Neural crest cell (in vitro differentiated cells): ENCODE measurements at places on chromosomes 16 and 17.

GRCh38 chr17:78357672-78358537 is 2.0 kb downstream of the SOCS3 start:
- no peak for DNase-seq

DNA sequence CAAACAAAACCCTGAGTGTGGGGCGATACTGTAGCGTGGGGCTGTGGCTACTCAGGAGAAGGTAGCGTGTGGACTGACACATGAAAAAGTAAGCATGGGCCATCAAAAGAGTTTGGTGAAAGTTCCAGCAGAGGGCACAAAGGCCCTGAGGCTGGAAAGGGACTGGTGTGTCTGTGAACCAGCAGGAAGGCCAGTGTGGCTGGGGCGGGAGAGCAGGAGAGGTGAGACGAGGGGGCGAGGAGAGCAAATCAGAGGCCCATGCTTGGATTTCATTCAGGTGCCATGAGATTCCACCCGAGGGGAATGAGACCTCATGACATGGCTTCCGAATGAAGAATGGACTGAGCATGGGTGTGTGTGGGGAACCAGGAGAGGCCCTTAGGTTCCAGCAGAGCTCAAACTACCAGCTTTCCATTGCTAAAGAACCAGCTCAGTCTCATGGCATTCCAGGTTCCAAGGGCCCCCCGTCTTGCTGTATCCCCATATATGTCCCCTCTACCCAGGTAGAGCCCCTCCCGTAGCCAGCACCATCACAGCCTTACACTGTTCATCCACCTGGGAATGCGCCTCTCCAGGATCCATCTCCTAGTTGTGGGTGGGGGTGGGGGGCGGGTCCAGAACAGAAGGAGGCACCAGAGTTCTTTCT is 31.1 kb downstream of the TRPV2 start:
- no peak for DNase-seq

DNA sequence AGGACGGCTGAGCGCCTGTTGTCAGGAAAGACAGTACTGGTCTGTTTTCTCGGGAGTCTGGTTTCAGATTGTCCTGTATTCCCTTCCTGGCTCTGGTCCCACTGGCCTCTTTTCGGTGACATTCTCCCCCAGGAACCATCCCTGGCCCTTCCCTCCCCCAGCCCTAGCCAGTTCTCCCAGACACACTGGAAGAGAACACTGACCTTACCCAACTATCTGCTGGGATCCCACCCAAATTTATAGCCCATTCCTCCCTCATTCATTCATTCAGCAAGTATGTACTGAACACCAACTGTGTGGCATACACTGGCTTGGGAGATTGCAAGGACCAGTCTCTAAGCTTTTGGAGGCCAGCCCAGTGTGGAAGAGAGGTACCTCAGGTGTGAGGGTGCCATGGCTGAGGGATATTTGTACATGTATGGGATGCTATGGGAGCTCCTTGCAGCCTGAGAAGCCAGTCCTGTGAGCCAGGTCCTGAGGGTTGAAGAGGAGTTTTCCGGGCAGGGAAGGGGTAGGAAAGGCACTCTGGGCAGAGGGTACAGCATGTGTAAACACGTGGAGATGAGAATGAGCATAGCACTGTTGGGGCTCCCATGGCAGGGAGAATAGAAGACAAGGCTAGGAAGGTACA is 5.2 kb downstream of the RND2 start:
- no peak for DNase-seq

DNA sequence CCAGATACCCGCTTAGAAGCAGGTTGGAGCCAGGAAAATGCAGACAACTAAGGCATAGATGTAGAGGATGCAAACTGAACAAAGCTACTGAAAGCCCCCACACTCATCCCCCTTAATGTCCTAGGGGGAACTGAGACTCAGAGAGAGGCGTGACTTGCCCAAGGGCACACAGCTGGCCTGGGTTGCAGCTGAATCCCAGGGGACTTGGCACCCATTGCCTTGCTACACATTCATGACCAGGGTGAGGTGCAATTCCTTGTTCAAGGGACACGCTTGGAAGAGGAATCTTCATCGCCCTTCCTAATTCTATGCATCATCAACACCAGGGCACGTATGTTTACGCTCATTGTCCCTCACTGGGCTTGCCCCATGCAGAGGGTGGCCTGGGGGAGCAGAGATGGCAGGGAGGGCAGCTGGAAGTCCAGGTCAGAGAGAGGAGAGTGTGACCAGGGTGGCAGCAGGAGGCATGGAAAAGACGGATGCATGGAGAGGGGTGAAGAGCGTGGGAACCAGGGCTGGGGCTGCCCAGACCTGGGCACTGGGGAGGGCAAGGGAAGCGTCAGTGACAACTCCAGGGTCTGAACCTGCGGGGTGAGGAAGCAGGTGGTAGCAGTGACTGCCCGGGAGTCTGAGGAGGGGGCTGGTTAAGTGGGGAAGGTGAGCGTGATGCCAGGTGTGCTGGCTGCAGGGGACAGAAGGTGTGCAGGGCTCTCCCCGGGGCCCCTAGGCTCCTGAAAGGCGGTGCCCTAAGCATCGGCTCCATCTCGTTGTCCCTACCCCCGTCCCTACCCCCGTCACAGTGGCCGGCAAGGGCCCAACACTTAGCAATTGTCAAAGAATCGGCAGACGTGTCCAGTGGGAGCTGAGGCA is 267.1 kb upstream of the TNRC6C start:
- no peak for DNase-seq

GRCh38 chr16:4511441-4512082 is 27.0 kb downstream of the CDIP1 start:
- peak; percentile 63 for DNase-seq

DNA sequence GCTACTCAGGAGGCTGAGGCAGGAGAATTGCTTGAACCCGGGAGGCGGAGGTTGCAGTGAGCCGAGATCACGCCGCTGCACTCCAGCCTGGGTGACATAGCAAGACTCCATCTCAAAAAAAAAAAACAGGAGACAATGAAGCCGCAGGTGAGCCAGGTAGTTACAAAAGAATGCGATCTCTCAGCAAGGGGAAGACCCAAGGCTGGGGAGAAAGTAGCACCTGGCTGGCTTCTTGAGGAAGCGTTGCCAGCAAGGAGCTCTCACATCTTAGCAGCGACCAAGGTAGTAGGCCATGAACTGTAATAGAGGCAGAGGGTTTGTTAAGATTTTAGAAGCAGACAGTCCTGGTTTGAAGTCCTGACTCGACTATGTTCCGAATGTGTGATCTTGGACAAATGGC is 175.0 kb downstream of the AIPL1 start:
- no peak for DNase-seq

DNA sequence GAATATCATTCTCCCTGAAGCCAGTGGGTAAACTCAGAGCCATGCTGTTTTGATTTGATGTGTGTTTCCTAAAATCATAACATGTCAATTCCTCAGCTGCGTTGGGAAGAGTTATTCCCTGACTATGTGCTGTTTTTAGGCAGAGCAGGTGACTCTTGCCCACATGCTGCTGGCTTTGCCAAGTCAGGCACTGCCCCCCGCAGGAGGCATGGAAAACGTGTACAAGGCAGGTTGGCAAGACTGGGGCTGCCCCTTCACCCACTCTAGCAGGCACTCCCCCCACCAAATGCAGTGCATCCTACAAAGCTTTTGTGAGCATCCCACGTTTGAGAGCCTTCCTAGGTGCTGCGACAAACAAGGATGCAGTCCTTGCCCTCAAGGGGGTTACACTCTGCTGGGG is 38.3 kb upstream of the NAT9 start:
- DNase-seq, result no peak

GRCh38 chr17:77466596-77467223 is 325.9 kb downstream of the SEC14L1 start:
- DNase-seq, result no peak

DNA sequence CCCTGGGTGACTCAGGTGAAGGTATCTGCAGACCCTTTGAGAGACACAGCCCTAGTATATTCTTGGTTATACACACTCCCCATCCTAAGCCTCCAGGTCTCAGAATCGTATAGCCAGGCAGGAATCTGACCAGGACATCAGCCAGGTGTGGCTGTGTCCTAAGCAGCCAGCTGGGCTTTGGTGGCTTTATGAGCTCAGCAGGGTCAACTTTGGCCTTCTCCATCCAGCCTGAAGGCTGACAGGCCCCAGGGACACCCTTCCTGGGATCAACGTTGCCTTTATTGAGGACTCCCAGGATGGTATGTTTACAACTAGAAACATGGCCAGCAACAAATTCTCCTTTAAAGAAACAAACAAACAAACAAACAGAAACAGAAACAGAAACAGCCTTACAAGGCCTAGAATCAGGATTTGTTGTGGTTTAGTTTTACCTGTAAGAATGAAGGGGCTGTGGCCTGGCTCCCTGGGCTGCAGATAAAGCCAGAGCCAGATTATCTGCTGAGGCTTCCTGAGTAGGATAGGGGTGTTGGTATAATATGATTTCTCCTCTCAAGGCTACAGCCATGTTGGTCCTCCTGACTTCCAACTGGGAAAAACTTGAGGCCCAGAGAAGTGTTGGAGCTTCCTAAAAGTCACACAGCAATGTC is 8.5 kb downstream of the KIF19 start:
- DNase-seq, result no peak

DNA sequence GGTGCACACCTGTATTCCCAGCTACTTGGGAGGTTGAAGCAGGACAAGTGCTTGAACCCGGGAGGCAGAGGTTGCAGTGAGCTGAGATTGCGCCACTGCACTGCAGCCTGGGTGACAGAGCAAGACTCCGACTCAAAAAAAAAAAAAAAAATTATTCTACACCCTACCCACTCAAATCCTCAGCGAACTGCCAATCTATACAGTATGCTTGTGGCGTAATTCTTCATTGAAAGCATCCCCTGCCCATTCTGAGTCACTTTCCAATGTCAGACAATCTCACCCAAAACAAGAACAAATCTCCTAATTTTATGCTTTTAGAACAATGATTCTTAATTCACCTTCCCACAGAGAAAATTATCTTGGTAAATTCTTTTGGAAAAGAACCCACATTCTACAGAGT is 12.0 kb downstream of the AMFR start:
- no peak for DNase-seq

GRCh38 chr16:11677959-11678881 is 10.0 kb downstream of the SNN start:
- no peak for DNase-seq

GRCh38 chr17:40218006-40218739 is 931 bp upstream of the WIPF2 start:
- no peak for DNase-seq

GRCh38 chr16:66408163-66409048 is 18.7 kb upstream of the BEAN1 start:
- DNase-seq, result no peak

GRCh38 chr16:27481282-27481934 is 68.3 kb downstream of the GTF3C1 start:
- DNase-seq, result no peak

GRCh38 chr17:78428836-78429617 is 50.6 kb downstream of the PGS1 start:
- no peak for DNase-seq

- no peak for DNase-seq
Measured at GRCh38 chr16:49477250-49477895, 103.8 kb downstream of the C16orf78 start.

DNA sequence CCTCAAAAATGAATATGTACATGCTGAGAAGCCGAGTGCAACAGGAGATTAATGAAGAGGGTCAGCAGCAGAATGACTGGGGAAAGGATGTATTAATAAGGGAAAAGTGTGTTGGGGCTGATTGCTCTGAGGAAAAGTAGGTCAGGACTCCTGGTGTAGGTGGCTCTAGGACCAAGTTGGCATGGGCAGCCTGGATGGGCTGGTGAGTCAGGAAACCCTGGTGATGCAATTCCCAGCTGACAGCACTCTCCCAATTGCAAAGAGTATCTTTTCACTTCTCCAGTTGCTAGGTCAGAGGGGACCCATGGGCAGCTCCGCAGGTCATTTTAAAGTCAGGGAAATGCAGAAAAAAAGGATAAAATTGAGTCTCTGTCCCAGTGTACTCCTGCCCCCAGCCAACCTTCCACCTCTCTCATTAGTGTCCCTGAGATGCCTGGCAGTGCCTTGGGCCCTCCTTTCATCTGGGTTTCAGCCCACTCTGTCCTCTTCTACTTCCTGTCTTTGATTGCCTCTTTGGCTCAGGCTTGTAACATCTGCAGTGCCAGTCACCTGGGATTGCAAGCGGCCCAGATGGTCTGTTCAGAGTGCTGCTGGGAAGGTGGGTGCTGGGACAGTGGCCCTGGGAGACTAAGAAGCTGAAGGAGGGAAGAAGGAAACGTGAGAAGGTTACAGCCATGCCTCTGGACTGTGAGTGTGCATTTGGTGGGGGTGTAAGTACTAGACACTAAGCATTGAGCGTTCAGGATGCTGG is 2177.2 kb downstream of the TP53TG3F start:
- no peak for DNase-seq
